H1 (cell line): ENCODE measurements at places on chromosomes 7 and 10.

DNA sequence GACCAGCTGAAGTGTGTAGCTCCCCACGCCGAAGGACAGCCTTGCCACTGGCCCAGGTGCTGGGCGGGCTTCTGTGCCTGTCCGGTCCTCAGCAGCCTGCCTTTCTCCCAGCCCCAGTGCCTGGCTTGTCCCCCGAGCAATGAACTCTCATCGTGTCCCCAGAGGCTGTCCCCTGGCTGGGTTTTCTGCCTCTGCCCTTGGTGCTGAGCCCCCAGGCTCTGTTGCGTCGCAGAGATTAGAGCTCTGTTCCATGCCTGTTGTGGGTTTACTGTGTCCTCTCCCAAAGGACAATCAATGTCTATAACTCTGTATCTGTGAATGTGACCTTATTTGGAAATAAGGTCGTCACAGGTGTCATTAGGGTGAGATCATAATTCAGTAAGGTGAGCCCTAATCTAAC lies 226.1 kb upstream of the SHH start:
- DNase-seq: no peak

GRCh38 chr7:47347816-47348385 lies 234.0 kb downstream of the TNS3 start:
- no peak for DNase-seq

DNA sequence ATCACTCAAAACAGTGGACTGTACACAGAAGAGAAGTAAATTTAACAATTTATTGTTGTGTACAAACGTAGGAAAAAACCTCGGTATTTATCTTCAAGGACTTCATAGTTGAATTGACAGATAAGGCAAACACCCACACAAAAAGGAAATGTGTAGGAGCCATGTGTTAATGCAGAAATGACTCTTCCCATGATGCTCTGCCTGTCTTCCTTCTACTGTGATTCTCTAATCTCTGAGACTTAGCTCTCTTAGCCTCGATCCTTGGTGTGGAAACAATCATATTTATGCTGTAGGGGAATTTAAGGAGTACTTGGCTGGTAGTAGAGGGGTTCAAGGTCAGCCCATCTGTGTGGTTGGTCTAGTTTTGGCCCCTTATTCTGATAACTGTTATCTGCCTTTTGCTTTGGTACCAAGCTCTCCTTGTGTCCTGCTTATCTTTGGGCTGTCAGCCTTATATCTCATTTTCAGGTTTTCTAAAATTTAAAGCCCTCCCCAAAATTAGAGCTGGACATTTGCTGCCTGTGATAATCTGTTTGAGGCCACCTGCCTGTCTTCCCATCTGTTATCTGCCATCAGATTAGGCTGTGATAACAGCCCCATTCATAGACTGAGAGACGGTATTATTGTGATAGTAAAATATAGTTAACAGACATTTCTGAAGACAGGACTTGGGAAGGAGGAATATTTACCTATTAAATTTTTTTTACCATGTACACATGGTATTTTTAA lies 81.7 kb downstream of the GPR85 start:
- no peak for DNase-seq

- DNase-seq: no peak
These were observed 125.2 kb downstream of the DOCK4 start for GRCh38 chr7:112080978-112081377.

DNA sequence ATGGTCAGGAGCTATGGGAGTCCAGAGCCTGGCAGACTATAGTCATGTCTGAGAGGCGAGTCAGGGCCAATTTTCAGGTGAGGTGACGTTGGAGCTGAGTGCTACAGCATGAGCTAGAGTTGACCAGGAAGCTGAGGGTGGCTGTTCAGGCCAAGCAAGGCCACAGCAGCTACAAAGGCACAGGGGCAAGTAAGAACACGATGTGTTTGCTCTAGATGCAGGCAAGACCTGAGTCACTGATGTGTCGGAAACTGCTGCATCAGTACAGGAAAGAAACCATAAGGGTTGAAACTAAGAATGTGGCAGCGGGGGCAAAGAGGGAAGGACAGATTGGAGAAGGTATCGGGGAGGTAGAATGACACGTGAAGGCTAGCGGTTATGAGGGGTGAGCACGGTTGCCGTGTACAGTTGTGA lies 11.8 kb upstream of the RRP12 start:
- no peak for DNase-seq

DNA sequence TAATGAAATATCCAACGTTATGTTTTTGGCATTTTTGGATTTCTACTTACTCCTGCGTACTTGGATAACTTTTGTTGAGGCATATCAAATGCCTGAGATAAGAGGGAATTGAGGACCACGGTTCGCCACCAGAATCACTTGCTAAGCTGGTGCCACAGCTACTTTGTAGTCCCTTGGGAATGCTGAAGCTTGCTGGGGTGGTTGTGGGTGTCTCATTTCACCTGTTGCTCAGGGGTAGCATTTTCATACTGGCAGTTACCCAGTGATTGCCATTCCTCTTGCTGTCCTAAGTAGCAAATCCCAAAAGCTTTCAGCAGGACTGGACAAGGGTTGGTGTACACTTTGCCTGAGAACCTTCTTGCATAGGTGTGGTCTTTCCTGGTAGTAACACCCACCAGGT lies 75.2 kb downstream of the CREB5 start:
- no peak for DNase-seq

GRCh38 chr7:44633254-44634186 lies 27.1 kb downstream of the OGDH start:
- no peak for DNase-seq

GRCh38 chr10:7622969-7623368 lies 43.8 kb downstream of the ITIH5 start:
- no peak for DNase-seq

DNA sequence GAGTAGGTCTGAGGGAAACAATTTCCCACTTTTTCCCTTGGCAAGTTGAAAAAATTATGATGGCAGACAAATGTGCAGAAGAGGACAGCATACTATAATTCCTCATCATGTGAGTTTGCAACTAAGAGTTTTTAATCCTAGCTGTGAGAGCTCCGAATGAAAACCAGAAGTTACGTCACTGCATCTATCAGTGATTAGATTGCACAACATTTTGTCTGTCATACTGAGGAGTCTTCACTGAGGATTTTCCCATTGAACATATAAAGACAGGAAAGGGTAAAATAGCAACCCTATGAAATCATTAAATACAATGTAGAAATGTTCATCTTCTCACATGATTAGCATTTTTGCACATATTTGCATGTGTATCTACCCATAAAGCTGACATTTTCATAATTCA lies 45.8 kb downstream of the ZNF736 start:
- DNase-seq: no peak

GRCh38 chr10:6232225-6232807 lies 29.6 kb downstream of the PFKFB3 start:
- DNase-seq: no peak

GRCh38 chr10:118473305-118473960 lies 122.0 kb downstream of the PRLHR start:
- no peak for DNase-seq

GRCh38 chr10:121511943-121512342 lies 86.3 kb downstream of the FGFR2 start:
- DNase-seq: no peak
